ENCODE measurements at places on chromosomes 4 and X. TPM values are rescaled to one million over a fixed set of nuclear protein-coding genes. Genes with fewer than 3 reads are reported as not detected.

Gene CXCL3
- total RNA-seq = 21.2 TPM

Gene GLUD2
- 1.6 TPM for total RNA-seq

Gene CD40LG
- not detected for total RNA-seq

GRCh38 chr4:2630556-2631273 lies 94.3 kb downstream of the FAM193A start:
- no peak for DNase-seq

Gene ABCG2
- 12.5 TPM for total RNA-seq
